ENCODE measurements at places on chromosomes 2 and 18.

- H3K27me3 ChIP-seq, result no peaks in the 10 kb centered on the region
- H3K4me3 ChIP-seq, result no peak overlapping the region
- no peak for DNase-seq
- peaks cover 14% of the 10 kb centered on the region for H3K36me3 ChIP-seq
Observed at GRCh38 chr2:103734911-103735310, 973.1 kb downstream of the TMEM182 start.

- H3K27ac ChIP-seq, result no peak overlapping the region
- no peak overlapping the region for H3K4me3 ChIP-seq
- H3K4me1 ChIP-seq, result no peaks in the 10 kb centered on the region
- peaks cover 41% of the 10 kb centered on the region for H3K36me3 ChIP-seq
- no peak for DNase-seq
Observed at GRCh38 chr2:6845312-6845711, 20.4 kb downstream of the CMPK2 start.

DNA sequence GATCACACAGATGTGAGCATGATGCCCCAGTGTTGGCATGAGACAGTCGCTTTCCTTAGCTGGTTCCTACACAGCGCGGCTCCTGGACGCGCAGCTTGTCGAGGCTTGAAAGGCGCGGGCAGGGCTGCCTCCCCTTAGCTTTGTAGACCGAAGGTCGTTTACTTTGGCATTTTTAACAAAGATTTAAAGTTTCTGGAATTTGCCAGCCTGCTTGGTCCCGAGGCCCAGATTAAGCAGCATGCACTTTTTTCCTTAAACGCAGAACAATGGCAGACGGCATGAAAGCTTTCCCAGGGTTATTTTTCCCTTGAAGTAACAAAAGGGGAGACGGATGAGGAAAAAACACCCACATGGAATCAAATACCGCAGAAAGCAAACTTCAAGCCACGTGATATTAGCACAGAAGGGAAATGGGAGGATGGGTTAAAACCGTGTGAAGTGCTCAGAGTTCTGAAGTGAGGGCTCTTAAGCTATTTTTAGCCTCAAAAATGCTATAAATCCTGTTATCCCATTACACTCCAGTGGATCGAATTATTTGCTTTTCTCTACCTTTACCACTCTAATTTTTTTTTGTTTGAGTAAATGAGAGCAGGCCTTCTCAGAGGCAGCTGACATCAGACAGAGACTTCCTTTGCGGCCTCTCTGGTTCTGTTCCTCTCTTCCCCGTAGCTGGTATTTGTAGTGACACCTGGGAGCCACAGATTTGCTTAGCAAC lies 55.7 kb downstream of the NPAS2 start:
- no peaks in the 10 kb centered on the region for H3K27me3 ChIP-seq
- no peak overlapping the region for H3K4me3 ChIP-seq
- H3K27ac ChIP-seq, result no peak overlapping the region
- peaks cover 14% of the 10 kb centered on the region for H3K4me1 ChIP-seq

DNA sequence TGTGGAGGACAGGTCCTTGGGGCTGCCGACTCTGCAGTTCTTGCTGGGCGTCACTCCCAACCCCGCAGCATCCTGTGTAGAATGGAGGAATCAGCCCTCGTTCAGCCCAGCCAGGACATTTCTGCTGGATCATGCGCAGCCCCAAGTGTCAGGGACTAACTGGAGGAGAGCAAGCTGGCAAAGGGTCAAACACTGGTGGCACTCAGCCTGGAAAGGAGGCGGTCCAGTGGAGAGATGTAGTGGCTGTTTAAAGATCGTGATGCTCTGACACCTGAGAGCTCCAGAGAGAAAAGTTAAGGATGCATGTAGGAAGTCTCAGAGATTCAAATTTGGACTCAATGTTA lies 63.6 kb upstream of the SH3RF3 start:
- no peaks in the 10 kb centered on the region for H3K36me3 ChIP-seq
- H3K27me3 ChIP-seq, result peaks cover 2% of the 10 kb centered on the region
- H3K4me3 ChIP-seq, result no peak overlapping the region
- H3K27ac ChIP-seq, result no peak overlapping the region
- DNase-seq, result no peak

- peaks cover 2% of the 10 kb centered on the region for H3K36me3 ChIP-seq
- H3K27me3 ChIP-seq, result no peaks in the 10 kb centered on the region
- no peak for DNase-seq
Observed at GRCh38 chr2:112539306-112539705, 3.0 kb upstream of the POLR1B start.

DNA sequence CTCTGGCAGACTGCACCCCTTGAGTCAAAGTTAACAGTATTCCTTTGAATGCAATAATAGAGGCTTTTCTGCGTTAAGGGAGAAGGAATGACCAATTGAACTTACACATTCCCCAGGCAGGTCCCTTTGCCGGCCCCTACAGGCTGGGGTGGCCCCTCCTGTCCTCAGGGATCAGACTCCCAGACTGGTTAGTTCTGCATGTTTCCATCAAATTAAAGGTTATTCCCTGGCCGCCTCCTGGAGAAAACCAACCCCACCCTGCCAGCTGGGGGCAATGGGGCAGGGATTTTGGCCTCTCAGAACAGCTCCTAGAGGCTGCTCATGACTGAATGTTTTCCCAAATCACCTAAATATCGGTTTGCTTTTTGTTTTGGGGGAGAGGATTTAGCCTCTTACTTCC lies 199.6 kb downstream of the MGAT5 start:
- H3K4me3 ChIP-seq, result no peak overlapping the region
- no peak overlapping the region for H3K27ac ChIP-seq
- H3K4me1 ChIP-seq, result peaks cover 3% of the 10 kb centered on the region
- H3K27me3 ChIP-seq, result no peaks in the 10 kb centered on the region

GRCh38 chr2:95354925-95355324 lies 47.6 kb upstream of the FAHD2A start:
- H3K4me3 ChIP-seq, result no peak overlapping the region
- no peak overlapping the region for H3K27ac ChIP-seq

DNA sequence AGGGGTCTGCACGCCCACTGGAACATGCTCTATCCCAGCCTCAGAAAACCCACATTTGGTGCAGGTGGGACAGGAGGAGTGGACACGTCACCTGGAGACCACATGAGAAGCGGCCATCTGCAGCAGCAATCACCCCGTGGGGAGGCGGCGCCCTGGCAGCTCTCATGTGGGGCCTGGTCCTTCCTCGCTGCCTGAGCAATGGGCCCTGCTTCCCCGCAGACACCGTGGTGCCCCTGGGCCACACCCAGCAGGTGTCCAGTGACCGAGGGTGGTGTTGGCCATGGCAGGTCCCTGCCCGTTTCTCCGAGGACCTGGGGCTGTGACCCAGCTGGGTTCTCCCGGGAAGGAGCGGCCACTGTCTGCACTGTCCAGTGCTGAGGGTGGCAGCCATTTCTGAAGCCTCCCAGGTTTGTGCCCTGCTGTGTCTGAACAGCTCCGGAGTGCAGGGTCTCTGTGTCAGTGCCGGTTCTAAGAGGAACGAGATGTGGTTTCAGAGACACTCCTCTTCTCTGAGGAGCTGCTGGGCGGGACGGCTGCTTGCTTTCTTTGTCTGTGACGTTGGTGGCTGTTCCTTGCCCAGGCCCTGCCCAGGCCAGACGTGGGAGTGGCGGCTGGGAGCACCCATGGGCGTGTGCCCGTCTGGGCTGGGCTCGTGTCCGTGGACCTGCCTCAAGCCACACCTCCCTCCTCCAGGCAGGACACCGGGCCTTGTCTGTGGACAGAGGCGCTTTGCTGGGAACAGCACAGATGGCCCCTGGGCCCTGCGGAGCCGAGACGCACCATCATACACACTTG lies 44.8 kb downstream of the NFATC1 start:
- no peaks in the 10 kb centered on the region for H3K27me3 ChIP-seq
- no peaks in the 10 kb centered on the region for H3K36me3 ChIP-seq
- H3K27ac ChIP-seq, result no peak overlapping the region

GRCh38 chr2:127968610-127969339 lies 59.1 kb downstream of the SAP130 start:
- H3K4me3 ChIP-seq, result no peak overlapping the region
- peaks cover 20% of the 10 kb centered on the region for H3K36me3 ChIP-seq
- H3K4me1 ChIP-seq, result no peaks in the 10 kb centered on the region
- no peak overlapping the region for H3K27ac ChIP-seq

DNA sequence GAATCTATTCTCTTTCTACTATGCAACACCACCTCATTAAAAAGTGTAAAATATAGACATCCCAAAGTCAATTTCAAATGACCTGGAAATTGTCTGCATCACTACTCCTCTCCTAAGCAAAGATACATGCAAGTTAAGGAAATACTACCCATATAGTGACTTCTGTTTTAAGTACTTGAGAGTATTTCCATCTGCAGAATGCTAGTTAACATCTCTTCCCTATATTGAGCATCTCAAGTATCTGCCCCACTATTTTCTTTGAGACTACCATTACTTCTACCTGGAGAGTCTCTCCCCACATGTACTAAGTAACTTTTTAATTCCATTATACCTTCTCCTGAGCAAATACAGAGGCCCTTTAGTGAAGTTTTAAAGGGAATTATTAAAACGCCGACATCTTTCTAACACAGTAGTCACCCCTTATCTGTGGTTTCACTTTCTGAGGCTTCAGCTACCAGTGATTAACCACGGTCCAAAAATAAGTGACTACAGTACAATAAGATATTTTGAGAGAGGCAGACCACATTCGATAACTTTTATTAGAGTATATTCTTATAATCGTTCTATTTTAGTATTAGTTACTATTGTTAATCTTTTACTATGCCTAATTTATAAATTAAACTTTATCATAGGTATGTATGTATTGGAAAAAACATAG lies 21.8 kb downstream of the CWC22 start:
- H3K36me3 ChIP-seq, result peaks cover 28% of the 10 kb centered on the region
- H3K4me1 ChIP-seq, result peaks cover 6% of the 10 kb centered on the region
- no peak overlapping the region for H3K4me3 ChIP-seq
- H3K27me3 ChIP-seq, result no peaks in the 10 kb centered on the region
- H3K27ac ChIP-seq, result no peak overlapping the region

GRCh38 chr2:134842930-134843490 lies 4.6 kb downstream of the ACMSD start:
- H3K36me3 ChIP-seq, result no peaks in the 10 kb centered on the region
- no peaks in the 10 kb centered on the region for H3K27me3 ChIP-seq
- H3K27ac ChIP-seq, result peak overlapping the region; percentile 45

- peaks cover 15% of the 10 kb centered on the region for H3K36me3 ChIP-seq
- peaks cover 20% of the 10 kb centered on the region for H3K4me1 ChIP-seq
- no peaks in the 10 kb centered on the region for H3K27me3 ChIP-seq
- H3K27ac ChIP-seq, result no peak overlapping the region
- no peak overlapping the region for H3K4me3 ChIP-seq
Observed at GRCh38 chr2:188474316-188474715, 182.6 kb downstream of the GULP1 start.

DNA sequence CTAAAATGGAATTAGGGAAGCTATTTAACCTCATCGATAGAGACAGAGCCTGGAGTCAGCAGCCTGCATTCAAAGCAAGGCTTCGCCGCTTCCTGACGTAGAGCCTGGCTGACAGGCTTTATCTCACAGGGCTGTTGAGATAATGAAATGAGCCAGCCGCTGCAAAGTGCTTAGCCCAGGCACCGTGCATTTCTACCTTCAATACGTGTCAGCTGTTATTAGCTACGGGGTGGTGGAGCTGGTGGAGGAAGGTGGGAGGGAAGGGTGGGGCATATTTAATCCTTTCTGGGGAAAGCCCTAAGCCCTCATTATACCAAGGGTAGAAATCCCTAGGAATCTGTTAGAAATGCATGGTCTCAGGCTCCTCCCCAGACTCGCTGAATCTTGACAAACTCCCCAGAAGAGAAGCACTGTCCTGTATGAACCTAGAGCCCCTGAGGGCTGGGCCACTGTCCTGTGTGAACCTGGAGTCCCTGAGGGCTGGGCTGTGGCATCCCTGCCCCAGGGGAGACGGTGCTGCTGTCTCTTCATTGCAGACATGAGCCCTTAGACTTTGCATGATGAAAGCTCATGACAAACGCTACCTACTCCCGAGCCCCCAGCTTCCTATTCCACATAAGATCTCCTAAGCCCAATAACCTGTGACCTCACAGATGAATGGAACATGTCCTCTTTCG lies 72.4 kb downstream of the ALPK2 start:
- H3K36me3 ChIP-seq, result no peaks in the 10 kb centered on the region
- H3K4me1 ChIP-seq, result peaks cover 5% of the 10 kb centered on the region
- no peak overlapping the region for H3K4me3 ChIP-seq
- peak overlapping the region; percentile 23 for H3K27ac ChIP-seq
- DNase-seq, result no peak

DNA sequence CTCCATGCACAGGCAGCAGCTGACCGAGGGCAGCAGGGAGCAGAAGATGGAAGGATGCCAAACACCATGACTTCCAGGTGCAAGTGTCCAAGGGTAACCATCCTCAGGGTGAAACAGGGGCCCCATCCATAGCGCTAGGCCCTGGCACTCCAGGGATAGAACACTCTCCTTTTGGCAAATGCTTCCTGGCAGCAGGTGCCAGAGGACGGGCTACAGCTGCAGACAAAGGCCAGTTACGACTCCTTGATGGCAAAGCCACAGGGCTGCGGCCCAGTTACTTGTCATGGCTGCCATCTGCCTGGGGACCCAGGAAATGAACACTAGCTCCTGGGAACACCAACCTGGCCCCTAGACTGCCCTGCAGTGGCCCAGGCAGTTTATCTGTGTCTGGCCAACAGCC lies 178.8 kb downstream of the TMEM163 start:
- H3K27me3 ChIP-seq, result no peaks in the 10 kb centered on the region
- DNase-seq, result no peak
- H3K27ac ChIP-seq, result no peak overlapping the region
- no peak overlapping the region for H3K4me3 ChIP-seq
- H3K4me1 ChIP-seq, result peaks cover 8% of the 10 kb centered on the region
- H3K36me3 ChIP-seq, result no peaks in the 10 kb centered on the region

- peaks cover 4% of the 10 kb centered on the region for H3K36me3 ChIP-seq
- no peak overlapping the region for H3K4me3 ChIP-seq
- H3K27me3 ChIP-seq, result no peaks in the 10 kb centered on the region
- DNase-seq, result no peak
- peaks cover 15% of the 10 kb centered on the region for H3K4me1 ChIP-seq
Observed at GRCh38 chr2:100277540-100278207, 44.6 kb downstream of the LONRF2 start.

- no peaks in the 10 kb centered on the region for H3K27me3 ChIP-seq
- H3K27ac ChIP-seq, result no peak overlapping the region
- H3K36me3 ChIP-seq, result no peaks in the 10 kb centered on the region
- no peaks in the 10 kb centered on the region for H3K4me1 ChIP-seq
- no peak overlapping the region for H3K4me3 ChIP-seq
Observed at GRCh38 chr2:37790019-37790418, 118.6 kb upstream of the CDC42EP3 start.

- peaks cover 7% of the 10 kb centered on the region for H3K27me3 ChIP-seq
- H3K27ac ChIP-seq, result no peak overlapping the region
- peaks cover 17% of the 10 kb centered on the region for H3K4me1 ChIP-seq
- no peak for DNase-seq
- H3K36me3 ChIP-seq, result peaks cover 13% of the 10 kb centered on the region
Observed at GRCh38 chr2:169291517-169291916, 70.8 kb downstream of the LRP2 start.

GRCh38 chr2:121429119-121429903 lies 101.4 kb upstream of the RNU4ATAC start:
- no peaks in the 10 kb centered on the region for H3K27me3 ChIP-seq
- H3K27ac ChIP-seq, result no peak overlapping the region
- peaks cover 21% of the 10 kb centered on the region for H3K36me3 ChIP-seq

- H3K4me3 ChIP-seq, result no peak overlapping the region
- no peak for DNase-seq
- no peaks in the 10 kb centered on the region for H3K4me1 ChIP-seq
- H3K36me3 ChIP-seq, result no peaks in the 10 kb centered on the region
- peaks cover 42% of the 10 kb centered on the region for H3K27me3 ChIP-seq
Observed at GRCh38 chr18:79782566-79783308, 15.0 kb upstream of the KCNG2 start.

GRCh38 chr2:224838335-224838734 lies 122.2 kb upstream of the CCDC195 start:
- DNase-seq, result no peak
- no peaks in the 10 kb centered on the region for H3K27me3 ChIP-seq
- no peak overlapping the region for H3K27ac ChIP-seq
- peaks cover 24% of the 10 kb centered on the region for H3K36me3 ChIP-seq
- peaks cover 9% of the 10 kb centered on the region for H3K4me1 ChIP-seq
